Cerebellar nuclear complex (tissue), 1 donor: ENCODE measurements at places on chromosomes 16 and 17.

GRCh38 chr17:42286411-42287221 is 1.7 kb upstream of the STAT5A start:
- no peak for DNase-seq

DNA sequence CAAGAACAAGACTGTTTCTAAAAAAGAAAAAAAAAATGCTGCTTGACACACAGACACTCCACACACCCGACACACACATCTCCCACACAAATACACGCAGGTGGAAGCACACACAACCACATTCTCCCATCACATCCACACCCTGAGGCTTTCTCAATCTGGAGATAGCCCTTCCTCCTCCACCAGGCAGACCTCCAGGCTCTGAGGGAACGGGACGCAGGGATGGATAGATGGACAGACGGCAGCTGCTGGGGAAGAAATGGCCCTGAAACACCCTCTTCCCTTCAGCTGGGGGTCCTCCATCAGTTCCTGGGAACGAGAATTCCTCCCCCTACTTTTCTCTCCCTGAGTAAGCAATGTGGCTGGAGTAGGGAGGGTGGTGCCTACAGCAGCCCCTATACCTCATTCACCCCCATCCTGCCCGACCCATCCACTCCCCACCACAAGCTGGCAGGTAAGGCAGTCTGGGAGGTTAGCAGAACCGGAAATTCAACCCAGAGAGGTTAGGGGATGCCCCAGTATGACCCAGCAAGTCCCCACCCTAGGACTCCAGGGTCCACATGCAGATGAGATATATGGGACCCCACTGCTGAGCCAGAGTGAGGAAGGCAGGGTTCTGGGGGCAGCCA is 4.1 kb upstream of the LITAFD start:
- DNase-seq = no peak

- no peak for DNase-seq
Observed at GRCh38 chr17:61366715-61367413, 32.8 kb upstream of the TBX2 start.

DNA sequence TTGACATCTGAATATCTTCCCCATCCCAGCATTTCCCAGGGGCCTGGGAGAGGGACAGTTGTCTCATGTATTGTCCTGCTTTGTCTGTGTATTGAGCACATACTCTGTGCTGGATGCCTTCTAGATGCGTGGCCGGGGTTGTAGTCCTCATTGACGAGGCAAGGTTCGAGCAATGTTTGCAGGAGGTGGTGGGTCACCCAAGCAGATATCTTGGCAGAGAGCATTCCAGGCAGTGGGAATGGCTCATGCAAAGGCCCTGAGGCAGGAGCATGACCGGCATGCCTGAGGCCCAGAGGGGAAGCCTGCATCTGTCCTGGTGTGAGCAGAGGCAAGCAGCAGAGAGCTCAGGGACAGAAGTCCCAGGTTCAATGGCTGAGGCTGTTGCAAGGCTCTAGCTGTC is 17.5 kb downstream of the KRT33A start:
- DNase-seq = no peak

GRCh38 chr17:4505187-4505586 is 6.5 kb downstream of the SPNS2 start:
- DNase-seq = no peak

DNA sequence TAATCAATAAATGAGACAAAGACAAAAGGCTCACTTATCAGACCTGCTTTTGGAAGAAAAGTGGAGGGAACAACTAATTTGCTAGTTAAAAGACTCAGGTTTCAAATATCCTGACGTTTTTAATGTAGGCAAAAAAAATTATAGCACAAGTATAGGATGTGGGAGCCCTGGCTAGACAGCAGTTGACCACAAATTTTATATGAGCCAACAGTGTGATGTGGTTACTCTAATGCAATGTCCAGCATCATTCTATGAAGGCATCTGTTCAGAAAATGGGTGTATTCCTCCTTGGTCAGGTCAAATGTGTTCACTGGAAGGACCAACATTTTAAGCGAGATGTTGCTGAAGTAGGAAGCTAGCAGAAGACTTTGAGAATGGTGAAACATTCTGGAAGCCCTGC is 237.4 kb downstream of the MAP2K6 start:
- DNase-seq = no peak

- no peak for DNase-seq
Observed at GRCh38 chr16:64638766-64639165, 483.1 kb downstream of the CDH11 start.

- no peak for DNase-seq
Observed at GRCh38 chr17:42142371-42142896, 12.4 kb downstream of the RAB5C start.

DNA sequence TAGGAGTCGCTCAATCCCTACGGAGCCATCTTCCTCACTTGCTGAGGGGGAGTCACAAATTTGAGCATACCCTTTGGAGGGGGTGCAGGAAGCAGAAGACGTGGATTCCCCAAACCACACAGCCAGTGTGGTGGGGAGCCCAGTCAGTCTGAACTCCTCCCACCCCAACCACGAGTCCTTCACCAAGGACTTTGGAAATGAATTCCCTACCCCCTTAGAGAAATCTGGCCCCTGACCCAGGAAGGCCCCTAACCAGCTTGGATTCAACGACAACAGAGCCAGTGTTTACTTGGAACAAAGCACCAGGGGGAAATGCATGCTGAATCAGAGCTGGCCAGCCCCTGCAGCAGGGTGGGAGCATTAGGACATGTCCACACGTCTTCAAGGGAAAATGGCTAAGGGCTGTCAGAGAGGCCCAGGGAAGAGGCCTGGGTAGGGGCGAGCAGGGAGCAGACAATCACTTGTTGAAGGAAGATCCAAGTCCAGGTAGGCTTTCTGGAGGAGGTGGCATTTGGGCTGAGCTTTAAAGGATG is 5.5 kb upstream of the TMEM92 start:
- DNase-seq = no peak

DNA sequence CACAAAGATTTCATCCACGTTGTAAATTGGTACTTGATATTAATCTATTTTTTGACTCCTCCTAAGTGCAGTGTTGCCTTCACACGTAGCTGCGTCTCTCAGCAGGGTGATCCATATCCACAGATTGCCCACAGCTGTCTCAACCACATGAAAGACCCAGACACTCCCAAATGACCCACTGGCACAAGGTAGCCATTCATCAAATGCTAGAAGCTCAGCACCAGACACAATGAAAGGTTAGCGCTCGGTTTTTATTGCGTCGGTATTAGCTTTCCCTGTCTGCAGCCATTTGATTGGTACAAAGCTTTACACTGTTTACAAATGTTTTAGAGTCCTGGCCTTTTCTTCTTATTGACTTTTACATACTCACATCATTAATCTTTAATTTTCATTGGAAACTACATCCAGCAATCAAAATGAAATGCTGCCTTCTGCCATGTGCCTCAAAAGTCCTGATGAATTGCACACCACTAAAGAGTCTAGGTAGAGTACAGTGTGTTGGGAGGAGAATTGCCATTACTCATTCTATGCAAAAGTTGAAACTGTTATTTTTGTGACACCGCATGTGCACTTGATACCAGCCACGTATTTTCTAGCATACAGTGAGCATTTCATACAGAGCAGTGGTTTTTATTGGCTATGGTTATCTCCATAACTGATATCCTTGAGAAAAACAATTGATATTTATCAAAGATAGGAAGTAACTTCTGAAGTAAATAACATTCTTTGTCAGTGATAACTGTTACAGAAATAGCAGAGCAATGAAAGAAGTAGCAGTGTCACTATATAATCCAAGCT is 127.3 kb upstream of the NUDT7 start:
- DNase-seq = no peak

- no peak for DNase-seq
Observed at GRCh38 chr17:74963656-74964055, 8.9 kb downstream of the HID1 start.

DNA sequence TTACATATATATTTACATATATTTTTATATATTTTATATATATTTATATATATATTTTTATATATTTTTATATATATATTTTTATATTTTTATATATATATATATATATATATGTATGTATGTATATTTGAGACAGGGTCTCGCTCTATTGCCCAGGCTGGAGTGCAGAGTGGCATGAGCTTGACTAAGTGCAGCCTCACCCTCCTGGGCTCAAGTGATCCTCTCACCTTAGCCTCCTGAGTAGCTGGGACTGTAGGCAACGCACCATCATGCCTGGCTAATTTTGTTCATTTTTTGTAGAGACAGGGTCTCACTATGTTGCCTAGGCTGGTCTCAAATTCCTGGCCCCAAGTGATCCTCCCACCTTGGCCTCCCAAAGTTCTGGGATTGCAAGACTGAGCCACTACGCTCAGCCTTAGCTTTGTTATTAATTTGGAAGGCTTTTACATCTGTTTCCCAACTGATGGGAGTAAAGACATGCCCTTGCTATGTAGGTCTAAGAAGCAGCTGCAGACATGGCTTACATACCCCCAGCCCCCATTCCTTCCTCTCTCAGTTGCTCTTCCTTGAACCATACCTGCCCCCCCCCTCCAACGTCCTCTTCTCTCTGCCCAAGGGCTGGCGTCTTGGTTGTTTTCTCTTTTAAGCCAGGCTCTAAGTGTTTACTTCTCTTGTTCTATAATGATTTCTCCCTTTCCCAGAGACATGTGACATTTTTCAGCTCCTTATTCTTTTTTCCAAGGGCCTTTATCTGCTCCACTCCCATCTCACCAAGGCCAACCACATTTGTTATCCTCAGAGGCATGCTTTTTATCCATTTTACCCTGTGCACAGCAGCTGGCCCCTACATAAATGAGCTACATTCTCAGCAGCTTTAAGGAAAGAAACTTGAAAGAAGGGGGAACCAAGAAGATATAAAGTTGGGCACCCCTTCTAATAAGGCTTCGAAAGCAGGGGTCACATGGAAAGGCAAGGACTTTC is 64.2 kb upstream of the ATF7IP2 start:
- no peak for DNase-seq
